ENCODE measurements at places on chromosomes 2 and 18. TPM values are rescaled to one million over a fixed set of nuclear protein-coding genes. Genes with fewer than 3 reads are reported as not detected.

Gene LRRC30
- total RNA-seq = not detected

GRCh38 chr2:232203166-232203891, 175.2 kb upstream of the ALPP start:
- H3K4me3 ChIP-seq = no peak overlapping the region
- H3K27ac ChIP-seq = no peak overlapping the region
- H3K27me3 ChIP-seq = no peaks in the 10 kb centered on the region
- peaks cover 2% of the 10 kb centered on the region for H3K4me1 ChIP-seq
- no peak for DNase-seq

Gene TEX51
- total RNA-seq = not detected

- peaks cover 2% of the 10 kb centered on the region for H3K27me3 ChIP-seq
- no peak overlapping the region for H3K4me3 ChIP-seq
- no peak for DNase-seq
- no peaks in the 10 kb centered on the region for H3K36me3 ChIP-seq
These were observed 44.3 kb downstream of the MYCN start for GRCh38 chr2:15984368-15985255.

Gene ZBTB7C
- 0.11 TPM for total RNA-seq

DNA sequence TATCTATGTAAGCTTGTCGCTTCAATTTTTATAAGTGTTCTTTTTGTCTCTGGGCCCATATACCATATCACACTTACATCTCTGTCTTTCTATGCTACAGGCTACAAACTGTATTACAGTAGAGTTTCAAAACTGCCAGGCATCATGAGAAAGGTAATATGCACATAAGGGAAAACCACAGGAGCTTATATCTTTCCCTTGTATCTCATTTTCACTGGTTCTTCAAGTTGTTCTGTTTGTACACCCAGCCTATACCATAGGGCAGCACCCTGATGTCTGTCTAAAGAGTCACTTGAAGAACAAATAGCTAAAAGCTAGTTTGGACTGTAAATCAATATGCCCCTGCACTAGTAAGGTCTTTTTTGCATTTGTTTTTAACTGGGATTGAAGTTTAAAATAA, 366.7 kb downstream of the FIGN start:
- no peak overlapping the region for H3K27ac ChIP-seq
- no peak for DNase-seq
- H3K4me1 ChIP-seq = peaks cover 2% of the 10 kb centered on the region
- no peaks in the 10 kb centered on the region for H3K36me3 ChIP-seq
- H3K27me3 ChIP-seq = no peaks in the 10 kb centered on the region

All from osteocyte (in vitro differentiated cells).